ENCODE measurements at places on chromosomes 11 and 22.

GRCh38 chr11:107653076-107653475, 58.8 kb downstream of the SLN start:
- no peak for DNase-seq

DNA sequence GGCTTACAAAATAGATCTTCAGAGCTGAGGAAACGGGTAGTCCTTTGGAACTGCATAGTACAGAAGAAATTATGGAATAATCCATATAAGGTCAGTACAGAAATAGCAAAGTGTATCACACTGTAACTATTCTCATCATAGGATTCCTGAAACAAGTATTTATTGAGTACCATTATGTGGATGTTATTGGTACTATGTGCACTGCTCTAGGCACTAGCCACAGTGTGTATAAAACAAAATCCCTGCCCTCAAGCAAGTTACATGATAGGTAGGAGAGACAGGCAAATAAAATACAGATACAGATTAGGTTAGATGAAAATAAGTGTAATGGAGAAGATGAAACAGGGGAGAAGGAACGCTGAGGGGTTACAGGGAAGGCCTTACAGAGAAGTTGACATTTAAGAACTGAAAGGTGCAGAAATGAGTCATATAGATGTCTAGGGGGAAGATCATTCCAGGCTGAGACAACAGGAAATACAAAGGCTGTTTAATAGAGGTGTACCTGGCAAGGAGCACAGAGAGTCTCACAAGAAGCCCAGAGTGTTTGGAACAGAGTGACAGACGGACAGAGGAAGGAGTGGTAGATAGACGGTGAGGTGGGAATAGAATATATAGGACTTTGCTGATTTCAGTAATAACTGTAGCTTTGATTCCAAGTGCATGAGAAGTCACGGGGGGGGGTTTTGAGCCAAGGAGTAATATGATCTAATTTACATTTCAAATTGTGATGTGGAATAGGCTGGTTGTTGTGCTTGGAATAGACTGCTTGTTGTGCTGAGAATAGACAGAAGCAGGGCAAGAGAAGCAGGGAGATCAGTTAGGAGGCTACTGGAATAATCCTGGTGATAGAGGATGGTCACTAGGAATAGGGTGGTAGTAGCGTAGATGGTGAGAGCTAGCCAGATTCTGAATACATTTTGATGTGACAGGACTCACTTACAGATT, 13.7 kb downstream of the RNF141 start:
- no peak for DNase-seq

DNA sequence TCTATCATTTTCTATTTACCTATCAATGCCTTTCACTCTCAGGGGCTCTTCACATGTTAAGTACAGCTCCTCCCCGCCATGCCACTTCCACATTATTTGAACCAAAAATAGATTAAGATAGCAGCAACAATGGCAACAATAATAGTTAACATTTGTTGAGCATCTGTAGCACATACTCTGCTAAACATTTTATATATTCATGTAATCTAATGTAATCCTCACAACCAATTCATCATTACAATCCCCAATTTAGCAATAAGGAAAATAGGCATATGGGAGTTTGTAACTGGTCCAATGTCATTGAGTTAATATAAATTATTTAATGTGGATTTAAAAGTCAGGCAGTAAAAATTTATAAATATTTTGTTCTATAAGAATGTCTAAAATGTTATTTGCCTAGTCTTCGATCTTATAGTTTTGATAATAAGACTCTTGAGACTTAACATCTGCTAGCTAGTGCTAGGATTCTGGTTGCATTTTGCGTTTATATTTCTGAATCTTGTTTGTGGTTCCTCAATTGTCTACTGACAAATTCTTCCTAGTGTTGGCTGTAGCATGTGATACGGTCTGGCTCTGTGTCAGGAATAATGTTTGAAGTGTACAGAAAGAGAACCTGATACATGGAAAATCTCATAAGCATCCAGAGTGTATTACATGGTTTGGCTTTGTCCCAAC, 621.5 kb upstream of the LUZP2 start:
- DNase-seq: no peak

DNA sequence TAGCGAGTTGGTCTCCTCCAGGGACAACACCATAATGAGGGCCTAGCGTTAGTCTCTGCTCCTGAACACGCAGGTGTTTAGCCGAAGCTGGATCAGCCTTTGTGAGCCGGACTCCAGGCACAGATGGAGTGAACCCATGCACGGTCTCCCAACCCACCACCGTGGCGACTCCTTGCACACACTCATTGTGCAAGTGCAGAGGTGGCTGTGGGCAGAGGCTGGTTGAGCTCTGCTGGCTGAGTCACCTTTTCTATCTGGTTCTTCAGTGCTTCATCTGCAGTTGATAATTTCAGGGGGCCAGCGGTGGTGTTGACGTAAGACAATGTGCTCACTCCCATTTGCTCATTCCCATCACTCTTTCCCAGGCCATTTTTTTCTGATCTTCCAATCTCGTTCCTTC, 72.1 kb upstream of the SLC22A12 start:
- DNase-seq: no peak

- DNase-seq: no peak
Observed at GRCh38 chr11:124717421-124717785, 22.3 kb upstream of the NRGN start.

DNA sequence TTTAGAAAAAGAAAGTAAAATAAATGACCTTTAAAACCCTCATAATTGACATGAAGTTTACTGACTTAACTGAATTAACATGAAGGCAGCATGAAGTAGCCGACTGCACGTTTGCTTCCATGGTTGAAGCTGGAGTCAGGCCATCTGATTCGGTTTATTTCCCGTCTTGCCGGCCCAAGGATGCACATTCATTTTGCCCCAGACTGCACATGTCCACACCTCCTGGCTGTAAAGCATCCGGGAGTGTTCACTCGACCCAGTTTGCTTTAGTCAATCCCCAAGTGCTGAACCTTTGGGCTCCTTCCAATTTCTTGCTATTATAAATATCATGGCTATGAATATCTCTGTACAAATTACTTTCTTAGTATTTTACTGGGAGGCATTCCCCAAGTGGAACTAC, 17.7 kb upstream of the TUB start:
- no peak for DNase-seq

DNA sequence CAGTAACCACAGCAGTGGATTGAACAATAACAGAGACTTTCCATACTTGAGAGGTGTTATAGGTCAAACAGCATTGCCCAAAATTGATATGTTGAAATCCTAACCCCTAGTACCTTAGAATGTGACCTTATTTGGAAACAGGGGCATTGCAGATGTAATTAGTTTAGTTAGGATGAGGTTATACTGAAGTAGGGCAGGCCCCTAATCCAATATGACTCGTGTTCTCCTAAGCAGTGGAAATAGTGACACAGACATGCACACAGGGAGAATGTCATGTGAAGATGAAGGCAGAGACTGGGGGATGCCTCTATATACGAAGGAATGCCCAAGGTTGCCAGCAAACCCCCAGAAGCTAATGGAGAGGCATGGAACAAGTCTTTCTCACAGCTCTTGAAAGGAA, 270.5 kb downstream of the TENM4 start:
- DNase-seq: no peak

DNA sequence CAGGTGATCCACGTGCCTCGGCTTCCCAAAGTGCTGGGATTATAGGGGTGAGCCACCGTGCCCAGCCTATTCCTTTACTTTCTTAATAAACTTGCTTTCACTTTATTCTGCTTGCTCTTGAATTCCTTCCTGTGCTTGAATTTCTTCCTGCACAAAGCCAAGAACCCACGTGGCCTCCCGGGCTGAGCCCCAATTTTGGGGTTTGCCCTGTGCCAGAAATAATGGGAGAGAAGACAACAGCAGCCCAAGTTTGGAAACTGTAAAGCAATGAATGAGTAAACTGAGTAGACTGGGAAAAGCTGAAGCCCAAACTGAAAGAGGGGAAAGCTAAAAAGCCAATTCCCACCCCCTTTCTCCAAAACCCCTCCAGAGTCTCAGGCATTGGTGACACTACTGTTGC, 136.4 kb downstream of the NECTIN1 start:
- DNase-seq: no peak

- DNase-seq: no peak
Observed at GRCh38 chr22:17964643-17965042, 59.7 kb downstream of the MICAL3 start.

- DNase-seq: no peak
Observed at GRCh38 chr11:47389577-47390421, 11.5 kb upstream of the SPI1 start.

DNA sequence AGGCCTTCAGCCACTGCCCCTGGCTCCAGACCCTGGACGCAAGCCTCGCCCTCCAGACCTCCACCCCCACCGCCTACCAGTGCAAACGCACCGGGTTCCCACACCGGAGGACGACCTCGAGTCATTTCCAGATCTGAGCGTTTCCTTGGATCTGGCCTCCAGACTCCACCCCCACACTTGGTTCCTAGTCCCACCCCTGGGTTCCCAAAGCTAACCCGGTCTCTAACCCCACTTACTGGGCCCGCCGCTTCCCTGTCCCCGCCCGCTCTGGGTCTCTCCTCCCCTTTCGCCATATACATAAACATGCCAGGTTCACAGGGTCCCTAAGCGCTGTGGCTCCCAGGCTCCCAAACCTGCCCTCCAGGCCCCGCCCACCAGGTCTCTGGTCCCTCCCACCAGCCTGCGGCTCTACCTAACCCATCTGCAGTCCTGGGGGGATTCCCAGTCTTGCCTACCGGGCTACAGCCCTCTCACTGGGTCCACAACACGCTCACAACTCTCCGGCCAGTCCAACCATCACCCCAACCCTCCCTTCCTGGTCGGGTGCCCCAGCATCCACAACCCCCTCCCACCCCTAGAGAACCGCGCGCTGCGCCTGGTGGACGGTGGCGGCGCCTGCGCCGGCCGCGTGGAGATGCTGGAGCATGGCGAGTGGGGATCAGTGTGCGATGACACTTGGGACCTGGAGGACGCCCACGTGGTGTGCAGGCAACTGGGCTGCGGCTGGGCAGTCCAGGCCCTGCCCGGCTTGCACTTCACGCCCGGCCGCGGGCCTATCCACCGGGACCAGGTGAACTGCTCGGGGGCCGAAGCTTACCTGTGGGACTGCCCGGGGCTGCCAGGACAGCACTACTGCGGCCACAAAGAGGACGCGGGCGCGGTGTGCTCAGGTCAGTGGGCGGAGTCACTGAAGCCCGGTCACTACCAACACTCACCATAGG, 36.7 kb downstream of the CD6 start:
- DNase-seq: no peak

DNA sequence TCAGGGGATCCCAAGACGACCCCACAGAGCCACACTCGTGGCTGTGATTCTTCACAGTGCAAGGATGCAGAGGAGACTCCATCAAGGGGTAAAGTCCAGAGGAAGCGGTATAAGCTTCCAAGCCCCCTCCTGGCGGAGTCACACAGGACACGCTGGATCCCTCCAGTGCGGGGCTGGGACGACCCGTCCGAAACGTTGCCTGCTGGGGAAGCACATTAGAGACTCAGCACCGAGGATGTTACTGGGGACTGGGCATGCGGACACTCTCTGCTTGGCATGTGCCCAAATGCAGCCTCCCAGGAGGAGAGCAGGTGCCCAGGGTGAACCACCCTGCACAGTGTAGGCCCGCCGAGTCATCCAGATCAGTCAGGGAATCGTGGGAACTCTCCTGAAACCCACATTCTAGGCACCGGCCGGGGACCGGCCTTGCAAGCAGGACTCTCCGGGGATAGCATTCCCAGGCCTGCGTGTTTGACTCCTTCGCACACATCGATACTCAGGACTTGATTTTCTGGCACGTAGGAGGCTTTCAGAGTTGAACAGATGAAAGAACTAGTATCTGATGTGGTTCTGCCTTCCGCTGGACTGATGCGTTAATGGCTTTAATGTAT, 229.8 kb downstream of the TBC1D22A start:
- no peak for DNase-seq

- no peak for DNase-seq
Observed at GRCh38 chr11:23078289-23078971, 218.2 kb upstream of the CCDC179 start.

DNA sequence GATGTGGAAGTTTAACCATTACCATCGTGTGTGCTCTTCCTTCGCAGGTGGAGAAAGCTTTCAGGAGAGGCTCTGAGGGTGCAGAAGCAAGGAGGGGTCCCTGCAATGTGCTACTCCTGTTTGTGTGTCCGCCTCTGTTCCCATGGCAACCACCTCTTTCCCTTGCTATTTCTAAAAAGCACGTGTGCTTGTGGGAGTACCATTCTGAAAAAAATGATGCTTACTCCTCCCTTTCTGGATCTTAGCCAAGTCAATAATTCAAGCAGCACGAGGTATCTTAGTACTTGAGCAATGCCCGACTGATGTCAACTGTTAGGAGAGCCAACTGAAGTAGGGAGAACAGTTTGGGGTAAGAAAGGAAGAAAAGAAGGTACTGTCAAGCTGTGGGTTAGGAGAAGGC, 628.7 kb downstream of the NTM start:
- no peak for DNase-seq

GRCh38 chr11:43989162-43989981, 46.9 kb downstream of the C11orf96 start:
- no peak for DNase-seq

All from central memory CD4-positive, alpha-beta T cell (primary cell).